ENCODE measurements at places on chromosomes 1 and 21.

GRCh38 chr1:163875927-163876320, 554.2 kb downstream of the NUF2 start:
- no peak for DNase-seq

- no peak for DNase-seq
Measured at GRCh38 chr1:151723726-151724370, 2.5 kb downstream of the RIIAD1 start.

DNA sequence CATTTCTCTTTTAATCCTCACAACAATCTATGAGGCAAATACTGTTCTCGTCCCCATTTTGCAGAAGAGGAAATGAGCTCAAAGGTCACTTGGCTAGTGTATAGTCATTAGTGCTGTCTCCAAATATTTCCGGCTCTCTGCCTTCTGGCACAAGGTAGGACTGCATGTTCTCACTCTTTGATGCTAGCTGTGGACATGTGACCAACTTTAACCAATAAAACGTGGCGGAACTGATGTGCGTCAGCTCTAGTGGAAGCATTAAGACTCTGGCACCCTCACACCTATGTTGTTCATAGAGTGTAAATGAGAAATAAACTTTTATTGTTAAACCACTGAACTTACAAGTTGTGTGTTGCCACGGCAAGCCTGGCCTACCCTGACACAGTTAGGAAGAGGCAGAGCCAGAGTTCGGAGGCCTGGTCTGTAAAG, 5.0 kb upstream of the KIF21B start:
- no peak for DNase-seq

- no peak for DNase-seq
Measured at GRCh38 chr1:9443913-9444445, 95.3 kb upstream of the SLC25A33 start.

Data from NCI-H2107 (cell line).